ENCODE measurements at places on chromosomes 3 and 15.
A peak's percentile ranks its signal among the peaks of the same experiment; 100 is the strongest.

DNA sequence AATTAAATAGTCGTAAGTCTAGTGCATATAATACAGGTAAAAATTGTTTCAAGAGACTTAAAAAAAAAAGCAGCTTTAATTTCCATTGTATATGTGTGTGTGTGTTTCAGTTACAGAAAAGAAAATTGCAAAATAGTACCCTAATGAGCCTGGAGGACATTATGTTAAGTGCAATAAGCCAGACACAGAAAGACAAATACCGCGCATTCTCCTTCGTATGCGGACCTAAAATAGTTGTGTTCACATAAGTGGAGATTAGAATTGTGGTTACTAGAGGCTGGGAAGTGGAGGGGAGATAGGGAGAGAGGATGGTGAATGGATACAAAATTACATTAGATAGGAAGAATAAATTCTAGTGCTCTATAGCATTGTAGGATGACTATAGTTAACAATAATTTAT lies 3.6 kb downstream of the MESD start:
- no peak for DNase-seq

- no peak for DNase-seq
Measured at GRCh38 chr3:69178838-69179739, 56.7 kb upstream of the LMOD3 start.

- DNase-seq = peak; percentile 46
Measured at GRCh38 chr15:41811432-41812195, 16.3 kb upstream of the JMJD7 start.

GRCh38 chr3:126022741-126023359 lies 53.9 kb downstream of the ROPN1B start:
- DNase-seq = no peak
